AG20443 (cell line): ENCODE measurements at places on chromosomes 16 and 17.
A peak's percentile ranks its signal among the peaks of the same experiment; 100 is the strongest.

- DNase-seq: peak; percentile 87
Observed at GRCh38 chr16:87582216-87582965, 19.9 kb upstream of the JPH3 start.

DNA sequence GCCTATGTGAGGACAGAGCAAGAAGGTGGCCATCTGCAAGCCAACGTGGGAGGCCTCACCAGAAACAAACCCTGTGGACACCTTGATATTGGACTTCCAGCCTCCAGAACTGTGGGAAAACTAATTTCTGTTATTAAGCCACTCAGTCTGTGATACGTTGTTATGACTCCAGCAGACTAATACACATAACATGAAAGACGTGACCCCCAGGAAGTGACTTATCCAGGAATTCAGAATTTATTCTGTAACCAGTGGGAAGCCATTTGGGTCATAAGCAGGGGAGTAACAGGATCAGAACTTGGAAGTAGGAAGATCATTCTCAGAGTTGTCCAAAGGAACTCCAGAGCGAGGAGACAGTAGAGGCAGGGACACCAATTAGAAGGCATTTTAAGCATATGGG is 12.5 kb upstream of the GINS3 start:
- DNase-seq: no peak

DNA sequence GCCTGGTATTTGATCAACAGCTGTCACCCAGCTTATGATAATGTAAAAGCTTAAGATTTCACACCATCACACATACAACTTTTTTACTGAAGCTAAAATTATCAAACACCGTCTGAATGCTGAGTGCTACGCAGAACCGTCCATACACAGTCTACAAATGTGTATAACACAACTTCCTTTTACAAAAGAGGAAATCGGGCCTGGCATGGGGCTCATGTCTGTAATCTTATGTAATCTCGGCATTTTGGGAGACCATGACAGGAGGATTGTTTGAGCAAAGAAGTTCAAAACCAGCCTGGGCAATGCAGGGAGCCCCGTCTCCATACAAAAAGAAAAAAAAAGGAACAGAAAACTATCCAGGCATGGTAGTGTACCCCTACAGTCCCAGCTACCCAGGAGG is 19.6 kb upstream of the QRICH2 start:
- DNase-seq: no peak

DNA sequence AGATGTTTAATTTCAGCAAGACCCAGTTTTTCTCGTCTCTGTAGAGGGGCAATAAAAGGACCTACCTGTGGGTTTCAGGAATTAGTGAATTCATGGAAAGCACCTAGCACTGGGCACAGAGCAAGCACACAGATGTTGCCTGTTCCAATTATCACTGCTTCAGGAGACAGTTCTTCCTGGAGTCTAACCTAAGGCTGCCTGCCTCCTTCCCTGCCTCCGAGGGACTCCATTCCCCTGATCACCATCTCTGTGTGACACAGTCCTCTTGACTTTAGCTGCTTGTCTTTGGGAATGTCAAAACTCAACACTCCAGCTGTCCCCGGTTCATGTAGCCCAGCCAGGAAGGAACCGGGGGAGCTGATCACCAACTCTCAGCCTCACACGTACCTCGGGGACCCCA is 474.9 kb downstream of the SLC39A11 start:
- no peak for DNase-seq

GRCh38 chr17:10360578-10360977 is 12.2 kb downstream of the MYH13 start:
- DNase-seq: no peak

DNA sequence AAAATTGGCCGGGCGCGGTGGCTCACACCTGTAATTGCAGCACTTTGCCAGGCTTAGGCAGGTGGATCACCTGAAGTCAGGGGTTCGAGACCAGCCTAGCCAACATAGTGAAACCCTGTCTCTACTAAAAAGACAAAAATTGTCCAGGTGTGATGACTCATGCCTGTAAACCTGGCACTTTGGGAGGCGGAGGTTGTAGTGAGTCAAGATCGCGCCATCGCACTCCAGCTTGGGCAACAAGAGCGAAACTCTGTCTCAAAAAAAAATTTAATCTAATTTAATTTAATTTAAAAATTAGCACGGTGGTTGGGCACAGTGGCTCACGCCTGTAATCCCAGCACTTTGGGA is 1.6 kb upstream of the HBQ1 start:
- no peak for DNase-seq

DNA sequence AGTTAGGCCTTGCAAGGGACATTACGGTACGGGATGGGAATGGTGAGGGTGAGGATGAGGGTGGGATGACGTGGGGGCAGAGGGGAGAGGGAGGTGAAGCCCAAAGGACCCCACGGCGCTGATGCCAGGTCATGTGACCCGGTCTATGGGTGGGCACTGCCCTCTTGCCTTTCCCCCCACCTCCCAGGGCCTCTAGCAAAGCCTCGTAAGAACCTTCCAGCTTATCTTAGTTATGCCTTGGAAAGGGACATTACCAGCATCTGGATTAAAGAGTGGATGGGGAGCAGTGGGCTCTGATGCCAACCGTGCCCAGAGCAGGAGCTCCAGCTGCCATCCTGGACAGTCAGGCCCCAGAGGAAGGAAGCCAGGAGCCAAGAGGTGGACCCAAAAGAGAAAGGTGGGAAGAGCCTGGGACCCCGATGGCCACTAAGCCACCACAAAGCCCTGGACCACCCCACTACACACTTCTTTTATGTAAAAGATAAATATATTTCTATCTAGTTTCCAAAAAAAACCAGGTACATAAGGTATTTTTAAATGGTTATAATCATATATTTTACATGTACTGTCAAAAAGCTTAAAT is 40.9 kb downstream of the TK2 start:
- DNase-seq: no peak

DNA sequence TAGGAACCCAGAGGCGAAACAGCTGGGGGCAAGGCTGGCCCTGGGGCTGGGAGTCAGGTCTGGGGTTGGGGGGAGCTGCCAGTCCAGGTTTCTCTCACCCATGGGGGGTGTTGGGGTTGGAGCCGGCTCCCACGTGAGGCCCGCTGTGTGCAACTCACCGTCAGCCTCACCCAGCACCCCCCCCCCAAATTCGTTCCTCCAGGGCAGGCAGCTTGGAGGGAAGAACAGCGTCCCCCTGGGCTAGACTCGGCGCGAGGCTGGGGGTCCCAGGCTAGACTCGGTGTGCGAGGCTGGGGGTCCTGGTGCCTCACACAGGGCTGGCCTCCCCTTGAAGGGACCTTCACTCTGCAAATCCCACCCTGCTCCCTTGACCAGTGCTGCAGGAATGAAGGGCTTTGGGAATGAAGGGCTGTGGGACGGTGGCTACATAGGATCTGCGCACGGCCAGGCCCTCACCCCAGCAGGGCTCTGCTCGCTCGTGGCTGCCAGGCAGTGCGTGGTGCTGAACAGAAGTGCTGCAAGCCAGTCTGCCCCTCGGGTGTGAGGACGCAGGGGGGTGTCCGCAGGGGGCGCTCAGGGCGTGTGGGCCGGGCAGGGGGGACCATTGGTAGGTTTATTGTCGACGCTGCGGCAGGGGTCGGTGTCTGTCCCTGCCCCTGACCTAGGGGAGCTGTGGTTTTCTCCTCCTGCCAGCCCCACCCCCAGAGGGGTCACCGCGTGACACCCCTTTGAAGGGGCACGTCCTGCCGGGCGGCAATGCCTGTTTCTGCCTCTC is 74.7 kb downstream of the KLHDC4 start:
- no peak for DNase-seq

- no peak for DNase-seq
Observed at GRCh38 chr17:72399608-72400487, 279.0 kb downstream of the SOX9 start.

GRCh38 chr16:64452446-64452845 is 669.4 kb downstream of the CDH11 start:
- DNase-seq: no peak

- no peak for DNase-seq
Observed at GRCh38 chr16:85971902-85972638, 73.1 kb downstream of the IRF8 start.

DNA sequence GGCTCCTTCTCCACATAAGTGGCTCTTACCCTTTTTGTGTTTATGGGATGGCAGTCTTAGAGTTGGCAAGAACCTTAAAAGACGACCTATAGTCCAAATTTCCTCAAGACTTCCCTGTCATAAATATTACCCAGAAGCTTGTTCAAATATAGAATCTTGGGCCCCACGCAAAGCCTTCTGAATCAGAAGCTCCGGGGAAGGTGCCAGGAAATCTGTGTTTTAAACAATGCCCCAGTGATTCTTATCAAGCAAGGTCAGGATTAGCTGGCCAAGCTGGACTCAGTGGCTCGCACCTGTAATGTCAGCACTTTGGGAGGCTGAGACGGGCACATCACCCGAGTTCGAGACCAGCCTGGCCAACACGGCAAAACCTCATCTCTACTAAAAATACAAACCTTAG is 85.7 kb downstream of the TIMM22 start:
- no peak for DNase-seq

GRCh38 chr17:4482338-4483011 is 16.2 kb upstream of the SPNS2 start:
- DNase-seq: no peak

DNA sequence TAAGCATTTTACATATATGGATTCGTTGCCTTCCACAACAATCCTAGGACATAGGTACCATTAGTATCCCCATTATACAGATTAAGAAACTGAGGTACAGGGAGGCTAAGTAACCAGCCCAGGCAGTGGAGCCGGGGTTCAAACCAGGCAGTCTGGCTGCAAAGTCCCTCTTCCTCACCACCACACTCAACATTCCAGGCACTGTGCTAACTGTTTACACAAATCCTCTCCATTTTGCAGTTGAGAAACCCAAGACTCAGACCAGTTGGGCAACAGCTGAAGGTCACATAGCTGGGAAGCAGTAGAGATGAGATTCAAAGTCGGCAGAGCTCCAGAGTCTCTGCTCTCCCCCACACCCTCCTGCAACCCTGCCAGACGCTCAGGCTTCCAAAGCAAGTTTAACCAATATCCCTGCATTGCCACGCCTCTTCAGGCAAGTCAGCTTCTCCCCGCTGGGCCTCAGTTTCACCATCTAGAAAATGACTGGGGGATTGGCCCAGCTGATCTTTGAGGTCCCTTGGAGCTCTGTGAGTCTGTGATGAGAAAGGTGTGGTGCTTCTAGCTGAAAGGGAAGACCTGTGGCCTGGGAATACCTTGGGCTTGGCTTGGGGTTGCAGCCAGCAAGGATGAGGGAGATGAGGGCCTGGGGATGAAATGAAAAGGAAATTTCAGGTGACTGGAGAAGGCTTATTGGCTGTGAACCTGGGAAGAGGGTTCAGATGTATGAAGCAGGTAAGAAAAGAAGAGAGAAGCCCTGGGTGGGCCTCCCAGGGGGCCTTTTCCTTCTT is 14.0 kb downstream of the CCR7 start:
- DNase-seq: peak; percentile 88

GRCh38 chr16:3194792-3195191 is 6.8 kb downstream of the OR1F1 start:
- DNase-seq: no peak

GRCh38 chr17:2198927-2199326 is 104.7 kb downstream of the SMG6 start:
- peak; percentile 68 for DNase-seq

DNA sequence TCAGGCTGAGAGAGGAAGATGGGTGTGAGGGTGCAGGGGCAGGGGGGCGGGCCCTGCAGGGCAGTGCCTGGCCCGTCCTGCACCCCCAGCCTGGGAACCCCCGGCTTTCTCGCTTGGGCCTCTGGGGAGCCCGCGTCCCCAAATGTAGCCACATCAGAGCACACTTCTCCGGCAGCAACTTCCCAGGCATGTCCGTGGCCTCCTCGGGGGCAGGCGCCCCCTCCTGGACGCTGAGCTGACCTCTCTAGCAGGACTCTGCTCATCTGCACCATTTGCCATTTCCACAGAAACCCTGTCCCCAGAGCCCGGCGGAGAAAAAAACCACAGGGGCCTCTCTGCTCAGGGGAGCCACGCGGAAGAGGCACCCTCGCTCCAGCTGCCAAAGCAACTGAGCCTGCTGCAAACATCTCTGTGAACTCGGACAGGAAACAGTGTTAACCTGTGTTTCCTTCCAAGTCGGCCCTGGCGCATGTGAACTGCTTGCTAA is 63.4 kb downstream of the KLHDC4 start:
- DNase-seq: peak; percentile 78

- no peak for DNase-seq
Observed at GRCh38 chr16:27743963-27744362, 194.0 kb downstream of the KATNIP start.

DNA sequence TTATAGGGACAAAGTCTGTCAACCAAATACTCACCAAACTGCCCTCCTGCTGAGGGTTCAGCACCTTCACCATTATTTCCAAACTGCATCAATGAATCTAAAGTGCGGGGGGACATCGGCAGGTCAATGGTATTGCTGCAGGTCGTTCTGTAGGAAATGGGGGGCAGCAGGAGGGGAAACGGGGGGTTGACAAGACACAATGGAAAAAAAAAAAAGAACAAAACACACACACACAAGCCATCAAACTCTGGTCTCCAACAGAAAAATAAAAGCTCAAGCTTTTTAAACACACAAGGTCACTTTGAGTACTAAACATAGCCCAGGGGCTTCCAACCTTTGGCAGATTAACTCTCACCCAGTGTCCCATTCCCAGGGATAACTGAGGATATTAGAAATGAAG is 28.5 kb downstream of the STAT5A start:
- DNase-seq: no peak

- no peak for DNase-seq
Observed at GRCh38 chr16:14511800-14512135, 118.3 kb downstream of the PARN start.

DNA sequence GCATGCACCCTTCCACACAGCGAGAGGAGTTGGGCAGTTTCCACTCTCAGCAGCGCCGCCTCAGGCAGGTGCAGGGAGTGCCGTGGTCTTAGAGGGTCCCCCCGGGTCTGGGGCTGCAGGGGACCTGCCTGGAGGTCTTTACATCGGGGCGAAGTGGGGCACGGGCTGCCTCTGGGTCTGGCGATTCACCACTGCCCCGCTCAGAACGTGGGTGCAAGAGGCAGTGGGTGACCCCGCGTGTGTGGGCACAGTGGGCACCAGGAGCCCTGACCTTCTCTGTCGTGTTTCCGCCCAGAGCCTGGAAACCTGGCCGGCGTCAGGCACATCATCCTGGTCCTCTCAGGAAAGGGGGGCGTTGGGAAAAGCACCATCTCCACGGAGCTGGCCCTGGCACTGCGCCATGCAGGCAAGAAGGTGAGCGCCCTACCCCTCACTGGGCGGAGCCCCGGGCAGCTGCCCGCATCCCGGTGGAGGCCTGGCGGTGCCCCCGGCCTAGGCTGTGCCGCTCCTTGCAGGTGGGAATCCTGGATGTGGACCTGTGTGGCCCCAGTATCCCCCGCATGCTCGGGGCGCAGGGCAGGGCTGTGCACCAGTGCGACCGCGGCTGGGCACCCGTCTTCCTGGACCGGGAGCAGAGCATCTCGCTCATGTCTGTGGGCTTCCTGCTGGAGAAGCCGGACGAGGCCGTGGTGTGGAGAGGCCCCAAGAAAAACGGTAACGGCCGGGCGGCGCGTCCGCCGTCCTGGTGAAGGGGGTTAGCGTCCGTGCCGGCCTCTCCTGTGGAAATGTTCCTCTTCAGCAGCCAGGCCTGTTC is 3.7 kb downstream of the NUBP2 start:
- DNase-seq: no peak

- no peak for DNase-seq
Observed at GRCh38 chr16:52366983-52367382, 180.0 kb downstream of the TOX3 start.
